Activated CD4-positive, alpha-beta memory T cell treated with anti-CD3 and anti-CD28 coated beads for 36 hours (primary cell): ENCODE measurements at places on chromosomes 16 and 17. TPM values are rescaled to one million over a fixed set of nuclear protein-coding genes. Genes with fewer than 3 reads are reported as not detected.

DNA sequence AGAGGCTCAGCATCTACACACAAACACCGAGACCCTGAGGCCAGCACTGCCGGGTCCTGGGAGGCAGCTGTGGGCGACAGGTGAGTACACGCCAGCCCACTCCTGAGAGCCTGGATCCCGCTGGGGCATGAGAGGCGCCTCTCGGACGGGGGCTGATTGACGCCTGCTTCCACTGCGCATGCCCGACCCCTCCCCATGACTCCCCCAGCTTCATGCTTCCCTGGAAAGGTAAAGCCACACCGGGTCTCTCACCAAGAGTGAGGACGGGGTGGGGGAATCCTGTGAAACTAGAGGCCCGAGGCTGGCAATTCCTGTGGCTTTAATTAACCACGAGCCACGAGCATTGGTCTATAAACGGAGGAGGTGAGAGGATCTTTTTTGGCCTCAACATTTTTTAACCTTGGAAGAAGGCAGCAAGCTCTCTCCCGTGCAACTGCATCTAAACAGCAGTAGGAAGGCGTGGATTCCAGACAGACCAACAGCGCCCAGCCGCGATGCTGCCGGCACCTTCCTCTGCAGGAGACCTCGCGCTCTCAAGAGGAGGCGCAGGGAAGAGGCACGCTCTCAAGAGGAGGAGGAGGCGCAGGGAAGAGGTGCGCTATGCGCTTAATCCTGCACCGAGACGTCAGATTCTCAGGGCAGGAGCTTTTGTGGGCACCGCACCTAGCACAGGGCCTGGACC is 71.8 kb upstream of the METRNL start:
- DNase-seq: no peak

- no peak for DNase-seq
These were observed 1.5 kb upstream of the SREBF1 start for GRCh38 chr17:17837966-17838962.

DNA sequence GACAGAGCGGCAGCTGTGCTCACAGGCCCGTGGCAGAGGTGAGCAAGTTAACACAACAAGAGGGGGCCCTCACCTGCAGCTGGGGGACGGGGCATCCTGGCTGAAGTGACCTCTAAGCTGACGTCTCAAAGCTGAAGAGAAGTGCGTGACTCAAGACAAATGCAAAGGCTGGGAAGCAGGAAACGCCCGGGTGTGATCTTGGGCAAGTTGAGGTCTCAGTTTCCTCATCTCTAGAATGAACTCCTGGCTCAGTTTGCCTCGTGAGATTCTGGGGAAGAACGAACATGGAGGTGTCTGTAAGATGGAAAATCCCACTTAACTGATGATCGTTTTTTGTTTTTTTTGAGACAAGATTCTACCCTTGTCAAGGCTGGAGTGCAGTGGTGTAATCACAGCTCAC is 40.1 kb upstream of the C1QL1 start:
- DNase-seq: no peak

GRCh38 chr17:2194889-2195335 is 108.7 kb downstream of the SMG6 start:
- DNase-seq: no peak

DNA sequence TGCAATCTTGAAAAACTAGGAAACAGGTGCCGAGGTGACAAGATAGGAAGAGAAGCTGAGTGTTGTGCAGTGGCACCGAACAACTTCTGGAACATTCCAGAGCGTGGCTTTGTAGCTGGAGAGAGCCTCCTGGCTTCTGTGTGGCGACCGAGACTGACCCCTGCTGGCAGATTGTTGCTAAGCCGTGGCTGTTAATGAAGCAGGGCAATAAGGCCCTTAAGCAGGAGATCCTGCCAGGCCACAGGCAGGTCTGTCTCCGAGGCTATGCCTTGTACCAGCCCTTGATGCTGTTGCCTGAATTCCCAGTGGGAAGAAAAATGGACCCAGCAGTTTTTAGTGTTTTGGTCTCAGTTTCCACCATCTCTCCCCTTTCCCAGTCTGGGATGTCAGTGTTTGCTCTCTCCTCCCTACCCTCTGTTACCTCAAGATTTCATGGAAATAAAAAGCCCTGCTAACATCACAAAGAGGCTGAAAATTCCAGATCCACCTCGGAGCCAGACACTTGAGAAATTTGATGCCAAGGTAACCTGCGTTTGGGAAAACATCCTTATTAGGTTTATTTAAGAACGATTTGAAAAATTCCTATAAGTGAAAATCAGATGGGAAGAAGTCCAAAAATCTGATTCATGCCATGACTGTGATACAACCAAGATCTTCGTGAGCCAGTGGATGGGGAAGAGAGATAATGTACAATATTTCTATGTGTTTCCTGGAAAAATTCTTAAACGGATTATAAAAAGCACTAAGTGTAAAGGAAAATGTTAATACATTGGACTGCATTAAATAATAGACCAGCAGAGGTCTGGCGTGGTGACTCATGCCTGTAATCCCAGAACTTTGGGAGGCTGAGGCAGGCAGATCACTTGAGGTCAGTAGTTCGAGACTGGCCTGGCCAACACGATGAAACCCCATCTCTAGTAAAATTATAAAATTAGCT is 265.1 kb downstream of the PRKCA start:
- peak; percentile 87 for DNase-seq

GRCh38 chr16:4216596-4216995 is 25.3 kb downstream of the SRL start:
- no peak for DNase-seq

DNA sequence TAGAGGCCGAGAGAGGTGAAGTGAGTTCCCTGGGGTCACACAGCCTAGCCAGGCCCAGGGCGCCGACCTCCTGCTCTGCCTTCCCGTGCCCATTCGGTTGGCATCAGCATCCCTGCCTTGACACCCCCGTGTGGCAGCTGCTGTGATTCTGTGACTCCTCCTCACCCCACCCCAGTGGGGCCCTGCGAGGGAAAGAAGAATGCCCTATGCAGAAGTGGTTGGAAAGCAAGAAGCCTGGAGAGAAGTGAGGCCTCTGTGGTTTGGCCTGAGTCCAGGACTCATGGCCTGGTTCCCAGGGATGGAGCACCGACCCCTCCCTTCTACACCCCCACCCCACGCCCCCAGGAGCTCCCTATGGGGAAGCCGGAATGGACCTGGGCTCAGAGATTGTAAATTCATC is 296.2 kb downstream of the SEC14L1 start:
- DNase-seq: no peak

DNA sequence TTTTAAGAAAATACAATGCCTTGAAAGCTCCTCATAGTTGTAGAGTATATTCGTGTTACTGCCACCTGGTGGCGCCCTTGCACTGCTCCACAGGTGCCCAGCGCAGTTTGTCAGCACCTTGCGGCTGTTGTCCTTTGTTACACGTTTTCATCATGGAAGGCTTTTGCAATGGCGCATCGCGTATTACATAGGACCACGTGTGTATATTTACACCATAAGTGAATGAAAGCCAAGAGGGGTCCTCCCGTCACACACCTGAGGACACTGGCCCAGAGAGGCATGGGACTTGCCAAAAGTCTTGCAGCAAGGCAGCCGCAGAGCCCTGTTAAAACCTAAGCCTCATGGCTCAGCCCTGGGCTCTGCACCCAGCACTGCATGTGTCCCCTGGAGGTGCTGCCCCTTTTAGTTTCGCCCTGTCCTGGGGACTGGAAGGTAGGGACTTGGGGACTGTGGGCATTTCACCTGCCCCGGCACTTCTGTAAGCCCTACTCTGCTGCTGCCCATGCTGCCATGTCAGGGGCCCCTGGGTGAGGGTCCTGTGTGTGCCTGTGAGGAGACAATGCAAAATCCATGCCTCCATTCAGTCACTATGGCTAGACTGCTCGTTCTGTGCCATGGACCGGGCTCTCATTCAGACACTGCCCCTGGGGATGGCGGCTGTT is 24.3 kb downstream of the POLR3E start:
- DNase-seq: peak; percentile 82

GRCh38 chr16:57906382-57907316 is 64.3 kb downstream of the CNGB1 start:
- DNase-seq: peak; percentile 34

DNA sequence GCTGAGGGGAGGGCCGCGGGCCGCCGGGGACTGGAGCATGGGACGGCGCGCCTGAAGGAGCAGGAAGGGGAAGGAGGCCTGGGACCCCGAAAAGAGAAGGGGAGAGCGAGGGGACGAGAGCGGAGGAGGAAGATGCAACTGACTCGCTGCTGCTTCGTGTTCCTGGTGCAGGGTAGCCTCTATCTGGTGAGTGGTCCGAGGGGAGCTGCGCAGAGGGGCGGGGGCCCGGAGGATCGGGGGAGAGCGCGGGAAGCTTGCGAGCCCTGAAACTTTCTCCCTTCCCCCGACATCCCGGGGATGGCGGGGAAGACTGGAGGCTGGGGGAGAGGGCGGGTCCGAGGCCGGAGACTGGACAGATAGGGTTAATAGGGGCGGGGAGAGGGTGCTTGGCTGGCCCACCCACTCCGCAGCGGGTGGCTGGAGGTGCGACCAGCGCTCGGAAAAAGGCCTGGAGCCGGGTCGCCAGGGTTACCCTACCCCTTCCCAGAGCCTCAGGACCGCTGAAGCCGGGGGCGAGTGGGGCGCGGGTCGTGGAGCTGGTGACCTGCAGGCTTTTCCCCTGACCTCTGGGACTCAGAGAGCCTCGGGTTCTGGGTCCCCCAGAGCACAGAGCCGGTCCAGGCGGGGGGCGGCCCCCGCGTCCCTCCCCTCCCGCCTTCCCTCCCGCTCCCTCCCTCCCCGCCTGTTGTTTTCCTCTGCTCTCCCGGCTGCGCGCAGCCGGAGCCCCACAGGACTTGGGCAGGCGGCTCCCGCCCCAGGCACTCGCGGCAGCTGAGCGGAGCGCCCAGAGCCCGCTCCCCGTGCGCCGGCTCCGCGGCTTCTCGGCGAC is 631 bp downstream of the NXPH3 start:
- no peak for DNase-seq

- DNase-seq: no peak
These were observed 15.7 kb upstream of the BAHCC1 start for GRCh38 chr17:81379523-81379942.

- peak; percentile 83 for DNase-seq
These were observed 19.0 kb downstream of the SLC7A5 start for GRCh38 chr16:87850009-87851006.

- no peak for DNase-seq
These were observed 52.6 kb downstream of the C16orf95 start for GRCh38 chr16:87264634-87265033.

DNA sequence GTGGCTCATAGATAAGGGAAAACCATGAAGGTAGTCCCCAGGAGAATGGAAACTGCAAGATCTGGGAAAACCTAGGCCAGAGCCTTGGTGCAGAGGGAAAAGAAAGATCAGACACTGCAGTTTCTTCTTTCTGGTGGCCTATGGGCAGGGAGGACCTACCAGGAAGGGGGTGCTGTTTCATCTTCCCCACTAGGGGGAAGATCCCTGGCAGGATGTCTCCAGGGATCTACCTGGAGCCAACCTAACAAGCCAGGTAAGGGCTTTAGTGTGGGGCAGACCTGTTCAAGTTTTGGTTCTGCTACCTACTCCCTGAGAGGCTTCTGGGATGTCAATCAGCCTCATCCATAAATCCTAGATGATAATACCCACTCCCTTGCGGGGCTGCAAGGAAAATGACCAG is 21.4 kb downstream of the TOM1L2 start:
- DNase-seq: no peak

- DNase-seq: no peak
These were observed 17.1 kb downstream of the FOXJ1 start for GRCh38 chr17:76123749-76124581.

- no peak for DNase-seq
These were observed 91.5 kb downstream of the UTP18 start for GRCh38 chr17:51351890-51352289.

- no peak for DNase-seq
These were observed 7.3 kb upstream of the BLMH start for GRCh38 chr17:30299000-30299399.

DNA sequence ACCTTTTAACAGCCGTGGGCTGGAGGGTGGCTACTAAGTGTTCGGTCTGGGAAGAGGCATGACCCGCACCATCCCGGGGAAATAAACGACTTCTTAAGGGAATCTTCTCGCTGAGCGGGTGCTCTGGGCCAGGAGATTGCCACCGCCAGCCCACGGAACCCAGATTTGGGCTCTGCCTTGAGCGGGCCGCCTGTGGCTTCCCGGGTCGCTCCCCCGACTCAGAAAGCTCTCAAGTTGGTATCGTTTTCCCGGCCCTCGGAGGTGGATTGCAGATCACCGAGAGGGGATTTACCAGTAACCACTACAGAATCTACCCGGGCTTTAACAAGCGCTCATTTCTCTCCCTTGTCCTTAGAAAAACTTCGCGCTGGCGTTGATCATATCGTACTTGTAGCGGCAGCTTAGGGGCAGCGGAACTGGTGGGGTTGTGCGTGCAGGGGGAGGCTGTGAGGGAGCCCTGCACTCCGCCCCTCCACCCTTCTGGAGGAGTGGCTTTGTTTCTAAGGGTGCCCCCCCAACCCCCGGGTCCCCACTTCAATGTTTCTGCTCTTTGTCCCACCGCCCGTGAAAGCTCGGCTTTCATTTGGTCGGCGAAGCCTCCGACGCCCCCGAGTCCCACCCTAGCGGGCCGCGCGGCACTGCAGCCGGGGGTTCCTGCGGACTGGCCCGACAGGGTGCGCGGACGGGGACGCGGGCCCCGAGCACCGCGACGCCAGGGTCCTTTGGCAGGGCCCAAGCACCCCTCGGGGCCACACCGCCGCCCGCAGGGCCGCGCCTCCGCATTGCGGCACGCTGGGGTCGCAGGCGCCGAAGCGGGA is 3.6 kb upstream of the CBX4 start:
- peak; percentile 44 for DNase-seq

DNA sequence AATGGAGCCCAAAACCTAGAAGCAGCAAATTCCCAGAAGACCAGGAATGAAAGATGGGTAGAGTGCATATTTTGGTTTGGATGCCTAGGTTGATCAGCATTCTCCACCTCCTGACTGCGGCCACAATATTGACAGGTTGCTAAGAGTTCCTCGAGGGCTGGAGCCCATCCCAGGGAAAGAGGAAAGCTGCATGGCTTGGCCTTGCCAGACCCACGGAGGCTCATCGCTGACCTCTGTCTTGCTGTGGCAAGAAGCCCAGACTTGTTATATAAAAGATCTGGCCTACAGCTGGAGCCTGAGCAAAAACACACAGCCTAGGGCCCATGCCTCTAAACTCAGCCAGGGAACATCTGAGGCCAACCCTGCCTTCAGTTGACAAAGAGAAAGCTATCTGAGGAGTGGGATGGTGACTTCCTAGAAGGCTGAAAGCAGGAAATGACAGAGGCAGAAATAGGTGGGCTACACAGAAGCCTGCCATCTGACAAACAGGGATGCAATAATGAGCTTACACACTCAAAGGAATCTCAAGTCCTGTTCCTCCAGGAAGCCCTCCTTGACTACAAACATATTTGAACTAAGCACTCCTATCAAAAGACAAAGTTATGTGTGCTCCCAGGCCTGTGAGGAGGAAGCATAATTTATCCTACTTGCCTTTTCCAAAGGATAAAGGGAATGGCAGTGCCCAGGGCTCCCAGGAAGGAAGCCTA is 22.5 kb upstream of the SLC35B1 start:
- no peak for DNase-seq

- DNase-seq: no peak
These were observed 16.0 kb downstream of the RSL1D1 start for GRCh38 chr16:11835309-11835708.

GRCh38 chr17:58677194-58677880 is 14.5 kb downstream of the TEX14 start:
- no peak for DNase-seq

The TMEM235 gene
- total RNA-seq: not detected

The ASGR2 gene
- total RNA-seq: not detected

The WFDC1 gene
- total RNA-seq: not detected

The ASPHD1 gene
- total RNA-seq: 1.9 TPM

The DOC2A gene
- total RNA-seq: 0.33 TPM

The PHOSPHO1 gene
- not detected for total RNA-seq

The SOCS1 gene
- total RNA-seq: 152 TPM

The CES1 gene
- total RNA-seq: not detected

The TP53TG3C gene
- total RNA-seq: not detected

The MYL4 gene
- total RNA-seq: not detected

The SLC13A5 gene
- not detected for total RNA-seq

The CCL8 gene
- total RNA-seq: not detected
